ENCODE measurements at places on chromosomes 2 and 18.

DNA sequence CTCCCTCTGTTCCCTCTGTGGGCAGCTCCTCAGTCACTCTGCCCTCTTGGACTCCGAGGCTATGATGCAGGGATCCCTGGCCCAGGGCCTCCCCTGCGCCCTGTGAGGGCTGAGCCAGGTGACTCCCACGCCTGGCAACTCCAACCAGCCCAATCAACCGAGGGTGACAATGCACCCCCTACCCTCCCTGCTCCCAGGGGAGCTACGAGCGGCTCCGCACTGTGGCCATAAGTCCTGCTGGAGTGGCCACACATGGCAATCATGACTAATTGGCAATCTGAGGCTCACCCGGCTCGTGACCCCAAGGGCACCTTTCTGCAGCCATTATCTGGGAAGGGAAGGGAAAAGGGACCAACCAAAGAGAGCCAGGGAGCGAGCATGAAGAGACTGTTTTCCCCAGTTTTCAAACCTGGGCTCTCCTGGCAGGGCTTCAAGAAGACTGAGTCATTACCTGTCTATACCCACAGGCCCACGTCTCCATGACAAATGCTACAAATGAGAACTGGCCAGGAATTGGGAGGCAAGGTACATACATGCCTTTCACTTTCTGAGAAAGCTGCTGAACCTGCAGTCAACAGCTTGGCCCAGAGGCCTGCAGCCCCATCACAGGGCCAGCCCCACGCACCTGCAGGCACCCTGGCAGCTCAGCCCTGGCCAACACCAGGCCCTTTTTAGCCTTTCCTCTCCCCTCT is 45.1 kb downstream of the RPL31 start:
- DNase-seq, result no peak

DNA sequence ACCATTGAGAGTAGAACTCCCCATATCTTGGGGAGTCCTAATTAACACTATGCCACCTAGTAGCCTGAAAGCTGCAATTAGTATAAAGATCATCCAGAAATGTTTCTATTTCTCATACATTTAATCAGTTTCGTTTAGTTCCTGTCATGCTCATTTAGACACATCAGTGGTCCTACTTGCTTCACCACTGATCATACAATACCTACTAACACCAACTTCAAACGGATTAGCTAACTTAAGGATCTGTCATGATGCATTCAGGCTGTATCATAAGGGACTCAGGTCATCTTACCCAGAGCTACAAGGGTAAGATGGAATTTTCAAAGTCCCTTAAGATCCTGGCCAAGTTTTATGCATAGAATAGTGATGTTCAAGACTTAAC is 6.8 kb downstream of the SRSF7 start:
- DNase-seq, result no peak

DNA sequence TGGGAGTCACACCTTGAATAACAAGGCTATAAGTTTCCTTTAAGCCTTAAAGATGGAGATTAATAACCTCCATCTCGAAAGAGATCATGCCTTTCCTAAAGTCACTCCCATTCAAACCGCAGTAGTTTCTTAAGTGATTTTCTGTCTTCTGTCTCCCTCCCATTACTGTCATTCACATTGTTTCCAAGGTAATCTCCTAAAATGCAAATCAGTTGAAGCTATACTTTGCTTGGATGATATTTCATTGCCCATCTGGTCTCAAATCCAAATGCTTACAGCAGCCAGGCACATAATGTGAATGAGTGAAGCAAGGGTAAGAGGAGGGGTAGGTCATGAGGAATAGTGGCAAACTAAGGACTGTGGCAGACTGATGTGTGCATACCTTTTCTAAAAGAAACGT is 116.4 kb downstream of the CCDC141 start:
- DNase-seq, result no peak

DNA sequence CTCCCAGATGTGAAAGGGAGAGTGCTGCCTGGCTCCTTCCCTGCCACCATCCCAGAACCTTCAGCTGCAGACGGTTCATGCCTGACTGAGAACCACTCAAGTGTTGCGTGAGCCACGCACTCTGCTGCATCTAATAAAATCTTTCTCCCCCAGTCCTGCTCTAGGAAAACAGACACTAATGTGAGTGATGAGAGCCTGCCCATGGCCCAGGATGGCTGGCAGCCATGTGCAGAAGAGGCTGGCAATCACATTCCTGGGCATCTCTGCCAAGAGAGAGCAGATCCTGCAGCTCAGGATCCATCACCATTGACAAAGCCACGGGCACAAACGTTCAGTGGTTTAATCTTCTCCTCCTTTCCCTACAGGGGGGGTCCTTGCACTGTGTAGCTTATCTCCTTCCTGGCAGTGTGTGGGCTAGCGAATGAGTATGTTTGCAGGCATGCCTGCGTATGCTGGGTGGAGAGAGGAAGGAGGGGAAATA is 477.5 kb downstream of the SLC4A3 start:
- no peak for DNase-seq

GRCh38 chr18:70382992-70383717 is 94.3 kb downstream of the SOCS6 start:
- DNase-seq, result no peak

GRCh38 chr2:179226203-179226960 is 38.2 kb downstream of the SESTD1 start:
- no peak for DNase-seq

DNA sequence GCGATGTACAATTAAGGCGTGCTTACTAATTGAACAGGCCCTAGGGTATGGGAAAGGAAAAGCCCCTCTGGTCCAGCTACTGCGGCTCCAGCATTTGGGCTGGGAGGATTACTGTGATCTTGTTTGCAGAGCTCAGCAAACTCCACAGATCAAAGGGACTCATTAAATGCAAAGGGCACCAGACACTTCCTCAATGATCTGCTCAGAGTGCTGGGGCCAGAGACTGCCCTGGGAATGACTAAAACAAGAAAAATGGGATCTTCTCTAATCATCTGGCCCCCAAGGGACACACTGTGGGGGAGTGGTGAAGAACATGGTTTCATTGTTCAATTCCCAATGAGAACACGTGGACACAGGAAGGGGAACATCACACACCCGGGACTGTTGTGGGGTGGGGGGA is 85.0 kb downstream of the MARCHF4 start:
- no peak for DNase-seq

- DNase-seq, result no peak
Measured at GRCh38 chr2:53452957-53453748, 314.5 kb upstream of the CHAC2 start.

GRCh38 chr18:32271672-32272208 is 81.9 kb downstream of the MEP1B start:
- DNase-seq, result no peak
